ENCODE measurements at places on chromosomes 3 and 15. TPM values are rescaled to one million over a fixed set of nuclear protein-coding genes. Genes with fewer than 3 reads are reported as not detected.

- H3K4me3 ChIP-seq, result no peak overlapping the region
- peaks cover 44% of the 10 kb centered on the region for H3K4me1 ChIP-seq
- H3K27ac ChIP-seq, result no peak overlapping the region
- no peak for DNase-seq
- peaks cover 4% of the 10 kb centered on the region for H3K36me3 ChIP-seq
- H3K27me3 ChIP-seq, result no peaks in the 10 kb centered on the region
Observed at GRCh38 chr3:32553459-32553858, 17.2 kb downstream of the DYNC1LI1 start.

GRCh38 chr3:45792516-45793172 lies 3.7 kb downstream of the SLC6A20 start:
- H3K27ac ChIP-seq, result no peak overlapping the region
- peaks cover 7% of the 10 kb centered on the region for H3K4me1 ChIP-seq
- peak; percentile 11 for DNase-seq
- no peak overlapping the region for H3K4me3 ChIP-seq

- H3K4me3 ChIP-seq, result no peak overlapping the region
- H3K36me3 ChIP-seq, result no peaks in the 10 kb centered on the region
- no peaks in the 10 kb centered on the region for H3K4me1 ChIP-seq
- no peak overlapping the region for H3K27ac ChIP-seq
Observed at GRCh38 chr15:87508086-87508485, 748.5 kb downstream of the NTRK3 start.

Gene SLC15A2
- total RNA-seq, result 2.4 TPM

Gene RABL3
- 21.0 TPM for total RNA-seq

Gene GHSR
- not detected for total RNA-seq
